ENCODE measurements at places on chromosomes 16 and 17.

- DNase-seq: no peak
Observed at GRCh38 chr16:81629896-81630634, 149.0 kb upstream of the PLCG2 start.

GRCh38 chr16:74757349-74757748, 17.3 kb downstream of the FA2H start:
- DNase-seq: no peak

GRCh38 chr17:67018471-67019434, 25.6 kb upstream of the CACNG1 start:
- DNase-seq: no peak

DNA sequence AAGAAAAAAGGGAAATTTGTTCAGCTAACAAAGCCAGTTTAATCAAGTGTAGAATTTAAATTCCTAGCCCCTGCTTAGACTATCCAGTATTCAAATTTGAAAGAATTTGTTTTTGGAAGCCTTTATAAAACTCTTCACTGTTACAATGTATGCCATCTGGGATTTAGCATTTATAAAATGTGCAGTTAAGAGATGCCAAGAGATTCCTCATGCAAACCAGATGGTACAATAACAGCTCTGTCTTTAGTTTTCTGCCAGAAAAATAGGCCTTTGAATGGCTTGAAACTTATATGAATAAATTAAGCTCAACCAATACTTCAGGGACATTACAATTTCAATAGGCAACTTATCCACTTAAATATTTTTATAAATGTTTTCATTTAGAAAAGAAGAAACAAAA, 6.8 kb upstream of the ANKS4B start:
- no peak for DNase-seq

DNA sequence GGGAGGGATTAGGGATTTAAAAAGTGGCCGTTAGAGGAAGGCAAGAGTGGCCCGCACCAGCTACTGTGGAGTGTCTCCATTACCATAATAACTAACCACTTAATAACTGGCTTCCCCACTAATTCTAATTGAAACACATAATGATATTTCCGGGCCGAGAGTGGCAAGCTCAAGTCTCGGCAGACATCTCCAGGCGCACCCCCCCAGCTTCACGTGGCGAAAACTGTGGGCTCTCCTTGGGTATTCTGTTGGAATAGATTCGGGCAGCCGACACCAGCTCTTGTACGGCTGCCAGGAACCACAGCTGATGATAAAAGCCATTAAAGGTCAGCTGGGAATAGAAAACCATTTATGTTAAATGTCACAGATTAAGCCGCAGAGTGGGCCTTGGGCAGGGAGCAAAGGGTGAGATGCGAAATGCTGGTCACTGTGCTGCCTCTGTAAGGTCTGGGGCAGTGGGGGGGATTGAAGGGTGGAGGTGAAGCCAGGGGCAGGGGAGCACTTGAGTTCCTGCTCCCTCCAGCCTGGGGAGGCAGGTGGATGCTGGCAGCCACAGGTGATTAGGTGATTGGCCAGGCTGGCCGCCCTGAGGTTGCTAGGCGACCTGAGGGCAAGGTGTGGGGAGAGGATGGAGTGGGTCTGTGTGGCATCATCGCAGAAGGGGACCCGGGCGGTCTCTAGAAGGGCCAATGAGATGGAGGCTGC, 115.6 kb upstream of the SDK2 start:
- DNase-seq: no peak

- DNase-seq: no peak
Observed at GRCh38 chr17:32854207-32854606, 22.7 kb downstream of the MYO1D start.

- DNase-seq: peak; percentile 96
Observed at GRCh38 chr17:2400877-2401425, at the start of gene MNT. Gene MNT (minus strand): TSS chr17:2401060. CDS start chr17:2400712, 348 bp downstream.

- DNase-seq: peak; percentile 38
Observed at GRCh38 chr17:38705803-38706504, 881 bp downstream of the MLLT6 start.

DNA sequence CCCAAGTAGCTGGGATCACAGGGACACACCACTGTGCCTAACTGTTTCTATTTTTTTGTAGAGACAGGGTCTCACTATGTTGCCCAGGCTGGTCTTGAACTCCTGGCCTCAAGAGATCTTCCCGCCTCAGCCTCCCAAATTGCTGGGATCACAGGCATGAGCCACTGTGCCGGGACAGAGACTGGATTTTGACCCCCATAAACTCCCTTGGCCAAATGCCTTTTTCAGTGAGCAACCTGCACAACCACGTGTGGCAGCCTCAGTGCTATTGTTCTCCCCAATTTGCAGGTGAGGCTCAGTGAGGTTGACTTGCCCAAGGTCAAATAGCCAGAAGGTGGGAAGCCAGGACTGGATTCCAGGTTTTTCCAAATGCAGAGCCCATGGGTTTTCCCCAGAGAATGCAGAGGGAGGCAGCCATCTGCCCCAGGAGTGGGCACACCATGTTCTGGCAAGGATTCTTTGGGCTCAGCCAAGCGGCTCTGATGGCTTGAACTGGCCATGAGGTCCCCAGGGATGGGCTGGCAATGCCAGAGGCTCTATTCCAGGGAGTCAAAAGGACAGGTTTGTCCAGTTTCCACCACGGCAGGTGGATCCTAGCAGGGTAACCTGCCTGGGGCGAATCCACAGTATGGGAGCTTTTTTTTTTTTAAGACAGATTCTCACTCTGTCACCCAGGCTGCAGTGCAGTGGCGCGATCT, 1.8 kb downstream of the IL27 start:
- DNase-seq: no peak

- peak; percentile 95 for DNase-seq
Observed at GRCh38 chr17:58666858-58667267, 25.0 kb downstream of the TEX14 start.

DNA sequence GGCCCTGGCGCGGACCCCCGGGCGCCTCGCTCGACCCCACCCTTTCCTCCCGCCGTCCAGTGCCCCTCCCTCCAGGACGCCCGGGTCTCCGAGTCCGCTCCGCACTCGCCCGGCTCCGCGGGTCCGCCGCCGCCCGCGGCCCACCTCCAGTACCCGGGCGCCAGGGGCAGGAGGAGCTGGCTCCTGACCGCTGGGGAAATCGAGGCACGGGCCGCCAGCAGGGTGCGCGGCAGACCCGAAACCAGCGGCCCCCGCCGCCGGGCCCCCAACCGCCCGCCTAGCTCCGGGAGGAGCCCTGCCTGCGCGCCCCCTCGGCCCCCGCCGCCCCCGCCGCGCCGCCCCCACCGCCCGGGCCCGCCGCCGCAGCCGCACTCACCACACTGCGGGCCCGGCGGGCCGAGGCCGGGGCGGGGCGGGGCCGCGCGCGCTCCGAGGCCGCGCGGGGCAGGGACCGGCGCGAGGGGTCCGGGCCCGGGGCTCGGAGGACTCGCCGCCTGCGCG, 333 bp downstream of the MAFG start:
- no peak for DNase-seq

GRCh38 chr17:21119247-21119918, 7.4 kb upstream of the DHRS7B start:
- DNase-seq: peak; percentile 76

DNA sequence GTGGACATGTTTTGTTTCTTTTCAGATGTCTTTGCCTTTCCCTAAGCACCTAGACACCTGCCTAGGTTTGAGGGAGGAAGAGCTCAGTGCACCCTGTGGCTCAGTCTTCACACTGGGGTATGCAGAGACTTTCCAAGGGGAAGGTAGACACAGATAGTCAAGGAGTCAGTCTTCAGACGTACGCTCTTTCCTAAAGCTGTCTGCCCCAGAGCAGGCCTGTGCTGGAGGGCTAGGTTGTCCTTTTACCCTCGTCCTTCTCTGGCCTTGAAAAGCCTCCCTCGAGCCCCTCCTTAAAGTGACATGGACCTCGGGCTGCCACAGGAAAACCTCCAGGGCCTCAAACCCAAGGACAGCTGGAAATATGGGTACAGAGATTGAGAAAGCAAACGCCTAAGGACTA, 103.7 kb downstream of the AATF start:
- DNase-seq: no peak

DNA sequence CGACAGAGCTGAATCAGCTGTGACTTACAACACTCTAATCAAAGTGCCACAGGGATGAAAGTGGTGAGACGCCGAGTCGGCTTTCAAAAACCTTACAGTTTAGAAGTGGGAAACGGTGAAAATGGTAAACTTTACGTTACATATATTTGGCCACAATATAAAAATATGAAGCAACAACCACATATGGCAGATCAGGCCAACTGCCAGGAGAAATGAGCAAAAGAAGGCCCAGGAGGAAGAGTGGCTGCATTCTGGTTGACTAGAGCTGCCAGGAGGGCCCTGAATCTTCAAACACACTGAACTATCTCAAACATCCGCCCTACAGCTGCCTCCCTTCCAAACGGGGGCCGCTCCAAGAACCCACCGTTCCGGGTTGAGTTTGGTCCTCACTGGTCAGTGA, 56.3 kb downstream of the MRM3 start:
- DNase-seq: no peak

DNA sequence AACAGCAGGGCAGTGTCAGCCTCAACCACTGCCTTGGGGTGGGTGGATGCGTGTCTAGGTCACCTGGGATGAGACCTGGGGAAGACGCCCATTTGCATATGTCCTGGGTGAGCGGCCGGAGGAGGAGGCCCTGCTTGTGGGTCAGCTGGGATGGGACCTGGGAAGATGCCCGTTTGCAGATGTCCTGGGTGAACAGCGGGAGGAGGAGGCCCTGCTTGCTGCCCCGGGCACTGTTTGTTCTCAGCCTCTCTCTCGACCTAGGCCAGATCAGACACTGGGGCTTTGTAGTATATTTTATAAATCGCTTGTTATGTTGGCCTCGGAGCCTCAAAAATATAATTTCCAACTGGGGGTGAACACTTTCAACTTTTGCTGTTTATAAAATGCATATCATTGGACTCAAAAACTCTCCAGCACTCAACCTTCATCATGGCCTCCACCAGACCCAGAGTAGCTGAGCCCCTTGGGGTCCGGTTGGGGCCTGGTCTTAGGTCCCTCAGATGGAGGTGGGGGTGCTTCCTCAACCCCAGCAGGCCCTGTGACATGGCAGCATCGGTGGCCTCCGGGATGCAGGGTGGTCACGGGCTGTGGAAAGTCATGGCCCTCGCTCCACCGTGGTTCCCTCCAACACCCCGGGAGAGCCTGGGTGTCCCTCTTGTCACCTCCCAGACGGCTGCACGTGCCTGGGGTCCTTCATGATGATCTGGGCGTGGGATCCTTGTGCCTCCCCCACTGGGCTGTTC, 17.3 kb downstream of the DBNDD1 start:
- DNase-seq: no peak

DNA sequence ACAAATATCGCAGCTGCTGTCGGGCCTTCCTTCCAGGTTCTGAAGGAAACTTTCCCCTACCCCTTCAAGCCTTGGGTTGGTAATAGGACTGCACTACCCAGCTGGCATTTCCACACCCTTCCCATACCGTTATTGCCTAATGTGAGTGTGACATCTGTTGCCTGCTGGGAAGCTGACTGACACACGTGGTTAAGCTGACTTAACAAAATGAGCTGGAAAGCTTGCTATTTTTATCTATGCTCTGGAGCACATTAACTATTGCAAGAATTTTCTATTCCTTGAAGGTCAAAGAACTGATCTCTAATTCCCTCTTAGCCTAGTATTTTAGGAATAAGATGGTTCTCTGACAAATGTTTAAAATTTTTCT, 79.5 kb downstream of the PMP22 start:
- peak; percentile 53 for DNase-seq

DNA sequence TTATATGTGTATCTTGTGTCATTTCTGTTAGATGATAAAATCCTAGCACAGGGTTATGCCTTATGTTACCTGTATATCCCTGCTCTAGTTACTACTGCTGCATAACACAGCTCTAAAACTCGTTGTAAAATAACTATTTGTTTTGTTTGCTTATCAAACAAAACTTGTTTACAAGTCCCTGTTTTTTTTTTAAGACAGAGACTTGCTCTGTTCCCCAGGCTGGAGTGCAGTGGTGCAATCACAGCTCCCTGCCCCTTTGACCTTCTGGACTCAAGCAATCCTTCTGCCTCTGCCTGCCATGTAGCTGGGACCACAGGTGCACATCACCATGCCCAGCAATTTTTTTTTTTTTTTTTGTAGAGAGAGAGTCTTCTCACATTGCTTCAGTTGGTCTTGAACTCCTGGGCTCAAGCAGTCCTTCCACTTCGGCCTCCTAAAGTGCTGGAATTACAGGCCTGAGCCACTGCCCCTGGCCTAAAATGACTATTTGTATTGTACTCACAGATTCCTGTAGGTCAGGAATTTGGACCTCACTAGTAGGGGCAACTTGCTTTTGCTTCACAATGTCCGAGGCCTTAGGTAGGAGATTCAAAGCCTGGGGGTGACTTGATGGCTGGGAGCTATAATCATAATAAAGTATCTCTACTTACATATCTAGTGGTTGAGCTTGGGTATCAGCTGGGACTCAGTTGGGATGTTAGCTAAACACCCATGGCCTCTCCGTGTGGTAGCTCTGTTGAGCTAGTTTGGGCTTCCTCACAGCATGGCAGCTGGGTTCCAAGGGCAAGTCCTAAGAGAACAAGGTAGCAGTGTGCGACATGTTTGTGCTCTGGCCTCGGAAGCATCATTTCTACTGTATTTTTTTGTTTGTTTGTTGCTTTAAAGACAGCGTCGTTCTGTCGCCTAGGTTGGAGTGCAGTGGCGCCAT, 12.6 kb downstream of the DUSP14 start:
- no peak for DNase-seq

DNA sequence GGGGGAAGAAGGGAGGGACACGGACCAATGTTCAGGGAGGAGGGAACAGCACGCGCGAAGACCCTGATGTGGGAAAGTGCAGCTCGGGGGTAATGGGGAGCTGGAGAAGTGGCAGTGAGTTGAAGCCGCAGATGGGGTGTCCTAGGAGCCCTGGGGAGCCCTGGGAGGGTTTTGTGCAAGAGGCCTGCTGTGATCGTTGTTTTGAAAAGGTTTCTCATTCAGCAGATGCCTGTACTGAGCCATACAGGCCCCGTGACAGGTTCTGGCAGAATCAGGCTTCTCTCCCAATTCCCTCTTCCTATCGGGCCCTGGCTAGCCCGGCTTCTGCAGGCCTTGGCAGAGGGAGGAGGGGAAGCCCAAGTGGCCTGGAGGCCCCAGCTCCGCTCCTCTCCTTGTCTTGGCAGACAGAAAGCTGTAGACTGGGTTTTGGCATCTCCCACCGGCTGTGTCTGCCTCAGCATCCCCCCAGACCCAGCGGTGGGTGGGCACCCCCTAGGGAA, 38.4 kb upstream of the EMP2 start:
- no peak for DNase-seq

Measured in fibroblast of pulmonary artery (primary cell).